ENCODE measurements at places on chromosomes 16 and 17.

DNA sequence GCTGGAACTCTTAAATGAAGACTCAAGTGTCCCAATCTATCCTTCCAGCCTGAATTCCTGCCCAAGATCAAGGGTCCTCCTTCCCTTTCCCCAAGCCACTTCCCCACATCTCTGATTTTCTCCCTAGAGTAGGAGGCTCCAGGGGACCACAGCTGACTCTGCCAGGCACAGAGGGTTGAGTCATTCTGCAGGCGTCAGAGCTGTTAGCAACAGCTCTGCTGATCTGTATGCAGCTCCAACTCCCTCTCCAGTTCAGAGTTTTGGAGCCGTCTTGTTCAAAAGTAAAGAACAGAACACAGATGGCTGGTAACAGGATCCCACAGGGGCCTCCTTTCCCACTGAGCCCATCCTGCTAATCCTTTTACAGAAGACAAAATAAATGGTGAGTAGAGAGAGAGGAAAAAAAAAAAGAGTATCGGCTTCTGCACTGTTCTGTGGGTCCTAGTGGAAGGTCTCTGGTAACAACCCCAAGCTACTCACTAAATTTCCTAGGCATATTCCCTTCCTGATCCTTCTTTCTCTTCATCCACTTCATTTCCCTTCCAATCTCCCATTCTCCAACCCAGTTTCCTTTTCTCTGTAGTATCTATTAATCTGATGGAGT, 13.4 kb upstream of the TAOK1 start:
- DNase-seq = no peak

GRCh38 chr17:38728290-38728831, 1.8 kb upstream of the CISD3 start:
- no peak for DNase-seq

- DNase-seq = no peak
Measured at GRCh38 chr17:1916963-1917715, 87.3 kb downstream of the RPA1 start.

GRCh38 chr17:11950771-11951519, 46.3 kb downstream of the ZNF18 start:
- DNase-seq = no peak

DNA sequence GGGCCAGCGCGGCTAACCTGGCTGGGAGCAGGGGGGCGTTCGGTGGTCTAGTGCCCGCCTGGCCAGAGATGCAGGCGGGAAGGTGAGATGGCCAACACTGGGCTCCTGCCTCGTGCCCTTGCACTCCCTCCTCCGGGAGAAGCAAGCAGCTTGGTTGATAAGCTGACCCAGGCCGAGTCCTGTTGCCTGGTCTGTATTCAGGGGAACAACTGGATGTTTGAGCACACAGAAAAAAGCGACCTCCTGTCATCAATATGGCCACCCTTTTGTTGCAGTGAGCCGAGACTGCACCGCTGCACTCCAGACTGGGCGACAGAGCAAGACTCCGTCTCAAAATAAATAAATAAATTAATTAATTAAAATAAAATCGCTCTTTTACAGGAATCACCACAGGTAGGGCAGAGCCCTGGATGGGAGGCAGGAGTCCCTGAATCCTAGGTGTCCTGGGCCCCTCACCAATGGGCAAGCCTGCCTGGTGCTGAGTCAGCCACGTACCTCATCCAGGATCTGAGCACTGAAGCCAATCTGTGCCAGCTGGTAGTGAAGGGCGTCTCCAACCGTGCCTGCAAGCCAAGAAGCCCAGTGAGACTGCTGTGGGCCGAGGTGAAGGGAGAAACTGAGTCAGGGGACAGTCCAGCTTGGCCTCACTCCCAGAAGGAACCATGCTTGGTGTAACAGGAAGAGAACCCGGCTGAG, 31.8 kb downstream of the HASPIN start:
- DNase-seq = no peak

- no peak for DNase-seq
Measured at GRCh38 chr17:17766077-17766743, 70.6 kb downstream of the SREBF1 start.
